Prostate gland (tissue), 2 donors: ENCODE measurements at places on chromosomes 11 and 22. TPM values are rescaled to one million over a fixed set of nuclear protein-coding genes. Genes with fewer than 3 reads are reported as not detected.

Gene OR5M8
- not detected for total RNA-seq

DNA sequence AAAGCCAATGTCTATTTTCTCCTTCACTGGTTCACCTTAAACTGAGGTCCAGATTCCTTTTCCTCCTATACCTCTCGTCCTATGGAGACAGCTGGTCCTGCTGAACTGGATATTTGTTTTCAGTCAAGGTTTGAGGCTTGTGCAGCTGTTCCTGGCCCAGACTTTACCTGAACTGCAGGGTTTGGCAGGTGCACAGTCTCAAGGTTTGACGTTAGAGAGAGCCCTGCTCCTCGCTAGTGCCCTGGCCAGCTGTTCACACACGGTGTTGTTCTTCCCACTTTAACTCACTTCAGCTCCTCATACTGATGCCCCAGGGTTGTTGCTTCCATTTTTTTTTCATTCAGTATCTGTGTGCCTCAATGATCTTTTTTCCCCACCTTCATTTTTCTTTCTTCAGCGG, 74.0 kb upstream of the TTC12 start:
- no peaks in the 10 kb centered on the region for H3K4me1 ChIP-seq
- H3K4me3 ChIP-seq = no peak overlapping the region
- H3K36me3 ChIP-seq = no peaks in the 10 kb centered on the region
- H3K27ac ChIP-seq = no peak overlapping the region

Gene MMP12
- total RNA-seq = not detected

DNA sequence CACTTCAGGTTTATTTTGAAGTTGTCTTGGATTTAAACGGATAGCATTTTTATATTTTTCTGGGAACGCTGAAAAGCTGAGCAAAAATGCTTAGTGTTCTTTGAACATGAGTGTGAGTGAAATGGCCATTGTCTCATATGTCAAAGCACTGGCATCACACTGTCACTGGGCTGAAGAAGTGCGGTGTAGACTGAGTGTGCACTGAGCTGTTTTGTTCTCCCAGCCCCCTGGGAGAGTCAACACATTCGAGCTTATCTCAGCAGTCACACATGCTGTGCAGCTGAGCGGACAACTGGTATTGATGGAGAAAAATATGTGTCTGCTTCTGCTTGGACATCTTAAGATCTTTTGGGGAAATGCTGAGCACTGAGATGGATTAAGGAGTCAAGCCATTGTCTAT, 90.8 kb downstream of the TECTA start:
- H3K27ac ChIP-seq = no peak overlapping the region
- no peaks in the 10 kb centered on the region for H3K27me3 ChIP-seq
- no peak for DNase-seq
- no peak overlapping the region for H3K4me3 ChIP-seq
- H3K36me3 ChIP-seq = no peaks in the 10 kb centered on the region

Gene SCGB1C1
- not detected for total RNA-seq

Gene HTATIP2
- total RNA-seq = 48.0 TPM

DNA sequence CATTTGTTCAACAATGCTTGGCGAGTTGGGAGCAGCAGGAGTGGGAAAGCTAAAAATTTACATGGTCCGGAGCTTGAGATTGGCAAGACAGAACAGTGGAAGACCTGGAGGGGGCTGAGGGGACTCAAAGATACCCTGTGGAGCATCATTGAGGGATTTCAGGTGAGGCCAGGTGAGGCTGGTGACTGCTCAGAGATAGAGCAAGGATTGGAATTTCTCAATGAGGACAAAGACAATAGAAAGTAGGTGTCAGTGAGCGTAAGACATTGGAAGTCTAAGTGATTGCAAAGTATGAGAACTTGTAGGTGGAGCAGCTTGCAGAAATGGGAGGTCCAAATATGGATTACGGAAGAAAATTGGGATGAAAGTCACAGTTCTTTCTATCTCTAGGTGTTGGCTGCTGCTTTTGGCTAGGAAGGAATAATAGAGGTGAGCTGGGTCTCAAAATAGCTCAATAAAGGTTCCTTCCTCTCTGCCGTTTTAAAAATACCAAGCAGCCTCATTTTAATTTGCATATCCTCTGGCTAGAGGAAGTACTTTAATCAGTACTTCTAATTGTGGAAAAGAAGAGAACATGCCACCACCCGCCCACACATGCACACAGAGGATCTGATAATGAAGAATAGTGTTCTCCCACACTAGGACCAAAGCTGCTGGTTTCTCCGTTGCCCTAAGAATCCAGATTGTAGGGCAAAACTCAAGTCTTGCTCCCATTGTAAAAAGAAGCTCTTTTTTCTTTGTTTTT, 41.8 kb upstream of the SORL1-AS1 start:
- no peaks in the 10 kb centered on the region for H3K27me3 ChIP-seq
- H3K36me3 ChIP-seq = peaks cover 3% of the 10 kb centered on the region
- no peak overlapping the region for H3K27ac ChIP-seq
- DNase-seq = no peak
- no peaks in the 10 kb centered on the region for H3K4me1 ChIP-seq

DNA sequence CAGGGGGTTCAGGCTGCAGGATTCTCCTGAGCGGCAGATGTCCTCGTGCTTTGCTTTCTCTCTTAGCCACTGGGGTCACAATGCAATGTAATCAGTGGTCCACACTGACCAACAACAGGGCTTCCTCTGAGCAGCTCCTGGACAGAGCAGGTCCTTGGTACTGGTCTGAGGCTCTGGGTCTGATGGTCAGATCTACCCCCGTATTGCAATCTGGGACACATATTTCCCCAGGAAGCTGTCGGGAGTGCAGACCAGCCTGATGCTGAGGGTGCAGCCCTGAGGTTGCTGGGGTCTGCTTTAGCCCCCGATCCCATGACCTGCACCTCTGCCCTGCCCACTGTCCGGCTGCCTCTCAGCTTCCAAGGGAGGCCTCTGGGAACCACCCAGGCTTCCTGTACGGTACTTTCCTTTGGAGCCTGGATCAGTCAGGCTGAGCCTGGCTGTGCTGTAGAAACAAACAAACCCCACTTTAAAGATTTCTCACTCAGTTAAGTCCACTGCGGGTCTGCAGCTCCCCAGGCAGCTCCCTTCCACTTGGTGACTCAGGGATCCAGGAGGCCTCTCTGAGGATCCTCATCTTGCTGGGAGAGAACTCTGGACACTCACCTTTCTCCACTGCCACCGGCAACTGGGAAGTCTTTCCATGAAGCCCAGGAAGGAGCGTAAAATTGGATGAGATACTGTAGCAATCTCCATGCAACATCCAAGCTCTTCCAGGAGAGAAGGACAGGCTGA, 1046.6 kb downstream of the TBC1D22A start:
- no peak overlapping the region for H3K27ac ChIP-seq
- no peak overlapping the region for H3K4me3 ChIP-seq
- H3K4me1 ChIP-seq = no peaks in the 10 kb centered on the region
- H3K36me3 ChIP-seq = no peaks in the 10 kb centered on the region

Gene BLID
- total RNA-seq = 3.3 TPM

DNA sequence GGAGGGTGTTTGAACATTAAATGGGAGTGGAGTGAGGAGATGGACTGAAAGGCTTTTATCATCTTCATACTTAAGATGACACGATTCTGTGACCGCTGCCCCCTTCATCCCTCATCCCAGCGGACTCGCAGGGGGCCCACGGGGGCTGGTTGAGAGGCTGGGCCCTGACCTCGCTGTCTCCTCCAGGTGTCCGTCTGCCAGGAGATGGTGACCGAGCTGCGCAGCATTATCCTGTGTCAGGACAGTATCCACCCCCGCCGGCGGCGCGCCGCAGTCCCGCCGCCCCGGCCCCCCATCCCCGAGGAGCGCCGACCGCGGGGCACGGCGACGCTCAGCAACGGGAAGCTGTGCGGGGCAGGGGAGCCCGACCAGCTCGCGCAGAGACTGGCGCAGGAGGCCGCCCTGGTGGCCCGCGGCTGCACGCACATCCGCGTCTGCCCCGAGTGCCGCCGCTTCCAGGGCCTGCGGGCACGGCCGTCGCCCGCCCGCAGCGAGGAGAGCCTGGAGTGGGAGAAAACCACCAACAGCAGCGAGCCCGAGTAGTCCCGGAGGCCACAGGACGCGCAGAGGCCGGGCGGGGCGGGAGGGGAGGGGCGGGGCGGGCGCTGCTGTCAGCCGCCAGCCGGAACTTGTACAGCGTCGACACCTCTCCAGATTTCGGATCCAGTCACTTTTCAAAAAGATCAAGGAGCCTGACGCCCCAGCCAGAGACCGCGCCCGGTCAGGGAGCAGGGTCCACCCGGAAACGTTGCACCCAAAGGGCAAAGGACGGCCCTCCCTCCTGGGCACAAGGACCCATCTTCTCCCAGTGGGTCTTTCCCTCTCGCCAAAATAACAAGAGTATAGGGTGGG, 38.0 kb upstream of the TBCEL start:
- H3K4me3 ChIP-seq = peak overlapping the region; percentile 45
- peak; percentile 24 for DNase-seq
- H3K4me1 ChIP-seq = peaks cover 3% of the 10 kb centered on the region
- H3K27ac ChIP-seq = peak overlapping the region; percentile 35
- no peaks in the 10 kb centered on the region for H3K36me3 ChIP-seq
- H3K27me3 ChIP-seq = no peaks in the 10 kb centered on the region

DNA sequence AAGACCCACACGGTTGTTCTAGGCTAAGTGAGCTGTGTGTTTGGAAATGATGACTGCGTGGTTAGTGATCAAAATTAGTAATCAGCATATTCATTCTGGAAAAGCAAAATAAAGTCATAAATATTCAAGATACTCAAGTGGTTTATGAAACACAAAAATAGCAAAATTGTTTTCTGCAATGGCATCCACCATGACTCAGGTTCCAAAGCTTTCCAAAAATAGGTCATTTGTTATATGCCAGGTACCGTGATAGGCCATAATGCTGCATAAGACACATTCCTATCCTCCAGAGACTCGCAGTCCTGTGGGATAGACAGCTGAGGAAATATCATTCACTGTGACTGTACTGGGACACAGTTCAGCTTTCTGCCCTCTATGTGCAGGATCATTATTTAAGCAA, 2.4 kb upstream of the ATL3 start:
- H3K4me1 ChIP-seq = no peaks in the 10 kb centered on the region
- H3K36me3 ChIP-seq = no peaks in the 10 kb centered on the region
- no peak for DNase-seq
- no peaks in the 10 kb centered on the region for H3K27me3 ChIP-seq
- H3K27ac ChIP-seq = no peak overlapping the region
- H3K4me3 ChIP-seq = no peak overlapping the region

DNA sequence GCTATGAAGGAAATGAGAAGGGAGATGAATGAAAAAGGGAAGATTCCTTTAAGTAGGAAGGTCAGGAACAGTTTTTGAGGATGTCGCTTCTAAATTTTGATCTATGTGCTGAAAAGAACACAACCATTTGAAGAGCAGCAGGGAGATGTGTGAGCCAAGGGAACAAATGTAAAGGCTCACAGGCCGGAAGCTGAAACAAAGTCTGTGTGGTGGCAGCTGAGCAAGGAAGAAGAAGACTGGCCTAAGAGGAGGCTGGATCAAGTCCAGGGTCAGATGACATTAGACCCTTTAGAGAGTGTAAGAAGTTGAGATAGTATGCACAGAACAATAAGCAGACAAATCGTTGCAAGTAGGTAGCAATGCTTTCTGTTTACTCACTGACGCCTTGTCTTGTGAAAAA, 1631.4 kb upstream of the TENM4 start:
- no peak overlapping the region for H3K4me3 ChIP-seq
- no peaks in the 10 kb centered on the region for H3K4me1 ChIP-seq
- DNase-seq = no peak
- no peaks in the 10 kb centered on the region for H3K36me3 ChIP-seq
- no peaks in the 10 kb centered on the region for H3K27me3 ChIP-seq

GRCh38 chr11:69267395-69267805, 26.6 kb upstream of the MYEOV start:
- no peak overlapping the region for H3K4me3 ChIP-seq
- H3K27ac ChIP-seq = no peak overlapping the region
- no peaks in the 10 kb centered on the region for H3K36me3 ChIP-seq
- no peaks in the 10 kb centered on the region for H3K27me3 ChIP-seq
- DNase-seq = no peak

DNA sequence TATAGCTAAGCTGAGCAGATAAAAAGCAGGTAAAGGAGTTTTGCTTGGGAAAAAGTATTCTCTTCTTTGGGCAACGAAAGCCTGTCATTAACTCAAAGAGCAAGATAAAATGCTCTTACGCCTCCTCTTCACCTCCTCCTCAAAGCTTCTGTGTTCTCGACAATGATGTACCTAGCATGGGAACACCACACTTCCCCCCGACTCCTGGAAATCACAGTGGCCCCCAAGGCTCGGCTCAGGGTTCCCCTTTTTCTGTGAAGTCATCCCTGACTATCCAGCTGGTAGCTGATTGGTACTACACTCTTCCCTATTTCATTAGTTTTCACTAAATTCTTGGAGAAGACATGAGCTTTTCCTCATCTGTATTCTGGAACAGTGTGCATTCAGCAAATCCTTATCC, 336.1 kb downstream of the LARGE1 start:
- no peaks in the 10 kb centered on the region for H3K27me3 ChIP-seq
- no peaks in the 10 kb centered on the region for H3K4me1 ChIP-seq
- no peak for DNase-seq
- H3K27ac ChIP-seq = no peak overlapping the region
- no peak overlapping the region for H3K4me3 ChIP-seq
- H3K36me3 ChIP-seq = no peaks in the 10 kb centered on the region

GRCh38 chr22:17366830-17367229, 2.4 kb upstream of the CECR2 start:
- H3K4me3 ChIP-seq = no peak overlapping the region
- no peaks in the 10 kb centered on the region for H3K36me3 ChIP-seq
- H3K27ac ChIP-seq = no peak overlapping the region
- no peaks in the 10 kb centered on the region for H3K4me1 ChIP-seq
- no peak for DNase-seq

GRCh38 chr11:36699271-36699670, 101.2 kb upstream of the RAG2 start:
- H3K27ac ChIP-seq = no peak overlapping the region
- no peaks in the 10 kb centered on the region for H3K27me3 ChIP-seq
- H3K36me3 ChIP-seq = no peaks in the 10 kb centered on the region
- DNase-seq = no peak
- H3K4me1 ChIP-seq = no peaks in the 10 kb centered on the region

- H3K36me3 ChIP-seq = no peaks in the 10 kb centered on the region
- no peaks in the 10 kb centered on the region for H3K4me1 ChIP-seq
- H3K27ac ChIP-seq = no peak overlapping the region
- H3K27me3 ChIP-seq = no peaks in the 10 kb centered on the region
- no peak overlapping the region for H3K4me3 ChIP-seq
Measured at GRCh38 chr22:33513388-33514338, 406.6 kb downstream of the LARGE1 start.
